Immature natural killer cell (primary cell): ENCODE measurements at places on chromosomes 12 and 14. TPM values are rescaled to one million over a fixed set of nuclear protein-coding genes. Genes with fewer than 3 reads are reported as not detected.

- DNase-seq = no peak
These were observed 345.4 kb downstream of the MED13L start for GRCh38 chr12:115932066-115932465.

DNA sequence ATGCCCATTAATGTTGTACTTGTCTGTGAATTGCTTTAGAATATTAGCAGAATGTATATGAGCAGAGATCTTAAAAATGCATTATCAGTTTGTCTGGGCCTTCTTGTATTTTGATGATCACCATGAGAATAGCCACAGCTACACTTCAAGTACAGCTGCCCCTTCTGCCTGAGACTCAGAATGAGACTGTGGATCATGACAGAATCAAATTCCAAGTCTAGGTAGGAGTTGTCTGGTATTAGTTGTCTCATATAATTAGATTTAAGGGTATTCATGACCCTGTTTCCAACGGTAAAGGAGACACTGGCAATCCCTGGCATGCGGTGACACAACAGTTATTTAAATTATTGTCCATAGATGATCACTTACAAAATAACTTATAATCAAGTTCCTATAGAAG lies 18.3 kb upstream of the SMIM10L1 start:
- no peak for DNase-seq

- DNase-seq = no peak
These were observed 22.8 kb upstream of the OASL start for GRCh38 chr12:121061831-121062230.

DNA sequence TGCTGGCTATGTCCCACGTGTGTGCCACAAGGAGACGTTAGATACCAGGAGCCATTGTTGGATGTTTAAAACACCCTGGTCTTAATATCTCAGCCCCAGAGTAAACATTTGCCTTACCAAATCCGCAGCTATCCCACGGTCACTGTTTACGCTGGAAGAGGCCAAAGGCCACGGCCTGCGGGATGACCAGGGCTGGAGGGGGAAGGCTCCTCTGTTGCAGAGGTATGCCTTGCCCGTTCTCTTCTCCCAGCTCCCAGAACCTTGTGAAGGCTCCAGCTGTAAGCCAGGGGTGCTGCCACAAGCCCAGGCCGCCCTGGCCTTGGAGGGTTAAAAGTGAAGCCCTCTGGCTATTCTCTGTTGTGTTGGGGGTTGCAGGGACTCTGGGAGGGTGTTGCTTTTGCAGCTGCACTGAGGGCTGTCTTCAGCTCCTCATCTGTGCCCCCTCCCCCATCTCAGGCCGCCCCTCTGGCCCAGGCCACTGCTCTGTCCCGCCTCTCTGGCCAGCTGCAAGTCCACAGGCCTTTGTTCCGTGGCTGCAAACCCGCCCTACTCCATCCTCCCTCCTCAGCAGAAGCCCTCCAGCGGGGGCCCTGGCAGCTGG lies 2.5 kb downstream of the PLEKHG3 start:
- DNase-seq = no peak

- peak; percentile 84 for DNase-seq
These were observed 2.0 kb upstream of the GAPDH start for GRCh38 chr12:6532051-6532926.

GRCh38 chr12:68100241-68100640 lies 59.3 kb downstream of the IFNG start:
- DNase-seq = no peak

- DNase-seq = no peak
These were observed 751.0 kb upstream of the TMEM132C start for GRCh38 chr12:127515941-127516340.

DNA sequence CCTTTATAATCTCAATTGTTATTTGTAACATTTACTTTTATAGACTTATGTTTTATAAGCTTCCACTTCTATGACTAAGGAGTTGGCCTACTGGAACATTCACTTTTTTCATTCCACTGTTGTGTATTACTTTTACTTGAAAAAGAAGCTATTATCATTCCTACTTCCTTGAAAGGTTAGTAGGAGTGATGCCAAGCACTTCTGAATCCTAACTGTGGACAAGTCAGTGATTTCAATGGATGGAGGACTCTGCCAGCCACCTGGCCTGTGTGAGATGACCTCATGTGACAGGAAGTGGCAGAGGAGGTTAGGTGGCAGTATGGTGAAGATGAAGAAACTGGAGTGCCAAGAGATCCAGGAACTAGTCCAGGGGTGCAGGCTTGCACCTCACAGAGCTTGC lies 46.0 kb downstream of the TECPR2 start:
- no peak for DNase-seq

DNA sequence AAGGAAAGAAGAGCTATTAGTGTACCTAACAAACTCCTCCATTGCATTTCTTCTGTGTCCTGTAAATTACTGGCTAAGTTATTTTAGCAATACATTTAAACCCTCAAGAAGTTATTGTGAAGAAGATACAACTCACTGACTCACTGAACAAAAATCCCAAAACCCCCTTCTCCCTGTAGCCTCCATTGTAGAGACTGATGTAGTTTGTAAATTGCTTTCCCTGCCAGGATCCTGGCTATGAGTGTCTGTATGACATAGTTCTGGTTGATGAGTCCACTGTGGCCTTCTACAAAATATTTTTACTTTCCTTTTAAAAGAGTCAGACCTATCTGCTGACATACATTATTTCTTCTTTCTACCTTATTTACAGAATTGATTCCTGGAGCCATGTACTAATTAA lies 155.6 kb downstream of the SLC6A15 start:
- no peak for DNase-seq

DNA sequence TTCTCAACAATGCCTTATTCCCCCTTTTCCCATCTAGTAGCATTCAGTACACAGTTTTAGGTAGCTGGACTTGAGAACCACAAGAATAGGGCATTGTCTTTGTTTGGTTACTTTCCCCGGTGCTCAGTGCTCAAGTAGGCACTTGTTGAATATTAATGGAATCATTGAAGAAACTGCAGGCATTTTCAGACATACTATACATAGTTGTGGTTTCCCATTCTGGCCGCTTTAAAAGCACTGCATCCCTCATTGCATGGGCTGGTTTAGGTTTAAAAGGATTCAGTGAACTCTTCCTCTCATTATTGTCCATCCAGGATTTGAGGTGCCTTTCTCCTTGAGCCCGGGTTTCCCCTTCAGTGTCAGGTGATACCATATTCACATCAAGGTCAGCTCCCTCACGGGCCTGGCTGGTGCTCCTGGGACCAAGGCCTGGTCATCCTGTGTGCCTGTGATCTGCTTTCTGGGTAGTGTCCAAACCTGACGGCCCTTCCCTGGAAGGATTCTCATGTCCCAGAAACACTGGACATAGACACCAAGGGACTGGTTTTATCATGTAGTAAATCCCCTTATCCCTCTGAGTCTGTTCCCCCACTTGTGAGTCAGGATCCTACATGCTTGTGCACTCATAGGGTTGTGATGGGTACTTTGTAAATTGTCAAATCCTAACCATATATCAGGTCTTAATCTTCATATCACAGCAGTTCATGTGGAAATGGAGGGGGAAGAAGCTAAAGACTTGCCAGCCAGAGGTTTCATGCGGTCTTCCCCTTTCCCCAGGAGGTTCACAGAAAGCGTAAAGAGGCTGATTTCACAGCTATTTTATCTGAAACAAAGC lies 7.4 kb downstream of the TCP11L2 start:
- no peak for DNase-seq

- no peak for DNase-seq
These were observed 1.3 kb downstream of the A2ML1 start for GRCh38 chr12:8823565-8824300.

GRCh38 chr14:100441271-100441947 lies 118.3 kb downstream of the SLC25A47 start:
- DNase-seq = no peak

GRCh38 chr12:31234053-31234840 lies 91.7 kb downstream of the SINHCAF start:
- DNase-seq = no peak

GRCh38 chr12:21551841-21552465 lies 25.9 kb downstream of the SPX start:
- no peak for DNase-seq

DNA sequence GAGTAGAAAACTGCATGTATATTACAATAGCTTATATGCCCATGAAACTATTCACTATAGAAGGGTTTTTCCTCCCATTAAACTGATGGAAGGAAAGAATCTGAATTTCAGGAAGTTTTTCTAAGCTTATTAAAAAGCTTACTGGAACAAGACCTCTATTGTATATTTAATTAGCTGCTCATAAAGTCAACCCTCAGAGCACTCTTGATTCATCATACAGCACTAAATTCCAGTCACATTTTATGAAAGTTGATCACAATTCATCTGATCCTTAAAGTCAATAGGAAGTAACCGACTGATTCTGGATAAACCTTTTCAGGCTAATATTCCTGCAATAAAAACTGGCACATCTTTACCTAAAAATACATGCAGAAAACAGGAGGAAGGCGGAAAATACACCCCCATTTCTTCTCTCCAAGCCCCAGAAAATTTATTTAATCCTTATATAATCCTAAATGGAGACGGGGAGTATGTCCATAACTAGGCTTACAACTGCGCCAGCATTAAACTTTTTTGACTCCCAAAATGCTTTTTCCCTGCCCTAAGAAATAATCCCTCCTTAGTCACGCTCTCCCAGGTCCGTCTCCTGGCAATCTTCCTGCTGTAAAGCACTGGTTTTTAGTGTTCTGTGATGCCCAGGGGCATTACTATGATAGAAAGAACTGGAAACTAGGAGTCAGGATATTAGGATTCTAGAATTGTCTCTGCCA lies 35.3 kb downstream of the DICER1 start:
- DNase-seq = no peak

DNA sequence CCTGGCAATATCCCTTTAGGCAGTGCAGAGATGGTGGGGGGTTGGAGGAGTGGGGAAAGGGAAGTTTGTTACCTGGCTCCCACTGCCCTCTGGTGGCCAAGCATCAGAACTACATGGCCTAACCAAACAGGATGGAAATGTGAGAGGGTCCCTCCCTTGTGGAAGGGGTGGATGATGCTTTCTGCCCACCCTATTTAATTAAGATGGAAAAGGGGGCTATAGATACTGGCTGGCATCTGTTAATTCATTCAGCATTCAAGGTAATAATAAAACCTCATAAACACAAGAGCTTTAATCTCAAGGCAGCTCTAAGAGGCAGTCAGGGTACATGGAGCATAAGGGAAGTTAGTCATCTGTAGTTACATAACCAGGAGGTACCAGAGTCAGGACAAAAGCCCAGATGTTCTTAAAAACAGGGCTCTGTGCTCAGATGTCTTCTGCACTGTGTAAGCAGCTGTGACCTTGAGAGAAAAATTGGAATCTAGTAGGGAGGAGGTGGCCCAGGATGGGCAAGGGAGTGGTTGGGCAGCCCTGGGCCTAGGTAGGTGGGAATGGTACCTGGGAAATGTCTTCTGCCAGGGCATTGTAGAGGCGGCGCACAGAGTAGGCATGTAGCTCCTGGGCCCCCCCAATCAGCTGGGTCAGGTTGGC lies 4.6 kb downstream of the AP1G2 start:
- peak; percentile 57 for DNase-seq

GRCh38 chr12:127260531-127260930 lies 1006.4 kb upstream of the TMEM132C start:
- DNase-seq = no peak

DNA sequence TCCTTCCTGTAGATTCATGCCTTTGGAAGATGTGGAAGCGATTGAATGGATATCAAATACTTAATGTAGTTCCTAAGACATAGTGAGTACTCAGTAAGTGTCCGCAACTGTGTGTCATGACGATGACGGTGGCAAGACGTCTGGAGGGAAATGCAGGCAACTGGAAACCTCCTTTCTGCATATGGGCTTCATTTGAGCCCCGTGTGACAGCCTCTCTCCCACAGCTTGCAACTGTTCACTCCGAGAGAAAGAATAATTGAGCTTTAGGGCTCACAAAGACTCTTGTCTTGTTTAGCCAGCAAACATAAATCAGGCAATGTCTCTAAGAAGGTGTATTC lies 6.9 kb downstream of the CFAP251 start:
- DNase-seq = no peak

DNA sequence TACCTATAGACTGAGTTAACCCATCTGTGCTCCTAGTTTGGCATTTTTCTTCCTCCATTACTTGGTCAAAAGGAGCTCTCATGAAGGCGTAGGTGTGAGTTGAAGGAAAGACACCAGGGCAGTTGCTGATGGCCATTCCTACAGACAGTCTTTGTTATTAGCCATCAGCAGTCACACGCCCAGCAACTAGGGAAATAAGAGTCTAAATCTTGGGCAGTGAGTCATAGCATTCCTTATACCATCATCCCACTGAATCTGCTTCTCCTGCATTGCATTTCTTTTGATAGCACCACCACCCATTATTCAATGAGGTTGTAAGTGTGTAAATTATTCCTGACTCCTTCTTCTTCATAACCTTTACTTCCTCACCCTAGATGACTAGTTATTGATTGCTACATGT lies 150.9 kb upstream of the IGF1 start:
- no peak for DNase-seq

DNA sequence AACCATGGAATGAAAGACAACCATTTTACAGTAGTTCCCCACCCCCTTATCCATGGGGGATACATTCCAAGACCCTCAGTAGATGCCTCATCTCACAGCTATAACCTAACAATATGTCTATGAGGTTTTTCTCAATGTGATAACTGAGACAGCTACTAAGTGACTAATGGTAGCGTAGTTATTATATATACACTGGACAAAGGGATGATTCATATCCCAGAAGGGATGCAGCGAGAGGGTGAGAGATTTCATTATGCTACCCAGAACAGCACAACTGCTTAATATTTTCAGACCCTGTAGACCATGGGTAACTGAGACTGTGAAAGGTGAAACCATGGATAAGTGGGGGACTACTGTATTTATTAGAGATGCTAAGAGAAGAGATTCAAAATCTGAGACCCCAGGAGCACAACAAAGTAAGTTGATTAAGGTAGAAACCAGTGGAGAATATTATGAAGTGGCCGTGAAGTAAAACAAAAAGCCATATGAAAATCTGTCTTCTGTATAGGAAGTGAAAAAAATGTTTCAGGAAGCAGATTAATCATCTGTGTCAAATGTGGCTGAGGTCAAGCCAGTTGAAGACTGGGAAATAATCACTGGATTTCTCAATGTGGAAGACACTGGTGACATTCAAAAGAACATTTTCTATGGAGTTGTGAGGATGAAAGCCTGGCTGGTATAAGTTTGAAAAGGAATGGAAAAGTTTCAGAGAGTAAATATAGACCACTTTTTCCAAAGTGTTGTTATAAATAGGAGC lies 77.2 kb downstream of the RPL10L start:
- DNase-seq = no peak

GRCh38 chr12:14619741-14620501 lies 52.2 kb upstream of the PLBD1 start:
- DNase-seq = no peak

The PPM1H gene
- polyA plus RNA-seq = 0.50 TPM

The RTL1 gene
- not detected for polyA plus RNA-seq

The POU6F1 gene
- 0.78 TPM for polyA plus RNA-seq

The RHEBL1 gene
- polyA plus RNA-seq = 16.5 TPM

The PRIMA1 gene
- polyA plus RNA-seq = not detected

The STRN3 gene
- polyA plus RNA-seq = 2.8 TPM

The PA2G4 gene
- polyA plus RNA-seq = 192 TPM
